ENCODE measurements at places on chromosomes 5 and 9.

DNA sequence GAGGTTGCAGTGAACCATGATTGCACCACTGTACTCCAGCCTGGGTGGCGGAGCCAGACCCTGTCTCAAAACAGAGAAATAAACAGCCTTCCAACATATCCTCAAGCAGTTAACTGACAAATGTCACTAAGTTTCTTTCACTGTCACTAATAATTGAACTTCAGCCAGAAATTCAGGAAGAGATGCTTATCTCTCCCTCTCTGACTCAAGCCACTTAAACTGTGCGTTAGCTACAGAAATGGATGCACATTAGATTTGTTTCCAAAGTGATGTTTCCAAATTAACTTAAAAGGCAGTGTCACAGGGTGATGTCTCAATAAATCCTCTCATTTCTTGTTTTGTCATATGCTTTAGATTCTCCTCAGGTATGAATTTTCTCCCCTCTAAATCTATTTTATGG, 164.9 kb downstream of the KDM4C start:
- DNase-seq: no peak

- DNase-seq: no peak
These were observed 119.8 kb downstream of the PLPPR1 start for GRCh38 chr9:101148344-101148743.

DNA sequence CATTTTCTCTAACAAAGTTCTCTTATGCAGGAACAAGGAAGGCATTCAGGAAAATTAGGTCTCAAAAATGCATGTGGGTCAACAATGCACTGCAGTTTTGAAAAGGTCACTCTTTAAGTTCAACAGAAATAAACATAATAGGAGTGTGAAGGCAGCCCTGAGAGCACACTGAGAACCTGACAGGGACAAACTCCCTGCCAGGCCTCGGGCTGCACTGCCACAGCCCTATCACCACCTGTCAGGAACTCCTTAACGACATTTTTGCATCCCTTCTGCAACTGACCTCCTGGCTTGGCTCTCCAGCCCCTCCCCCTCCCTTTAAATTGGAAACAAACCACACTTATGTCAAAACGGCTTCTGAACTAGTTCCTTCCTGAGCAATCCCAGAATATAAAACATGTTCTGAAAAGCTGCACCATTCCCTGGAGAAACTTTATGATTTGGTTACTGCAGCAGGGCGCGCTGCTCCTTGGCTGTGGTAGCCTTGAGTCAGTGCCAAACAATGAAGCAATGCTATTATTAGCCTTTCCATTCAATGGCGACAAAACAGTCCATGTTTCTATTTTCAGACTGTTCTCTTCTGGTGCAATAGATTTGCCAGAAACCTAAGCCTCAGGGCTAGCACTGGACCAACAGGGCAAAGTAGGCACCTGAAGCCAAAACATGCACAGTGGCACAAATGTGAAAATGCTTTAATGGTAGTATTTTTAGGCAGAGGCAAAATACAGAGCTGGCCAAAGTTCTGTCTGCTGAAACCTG, 160.1 kb upstream of the ZNF608 start:
- DNase-seq: no peak

DNA sequence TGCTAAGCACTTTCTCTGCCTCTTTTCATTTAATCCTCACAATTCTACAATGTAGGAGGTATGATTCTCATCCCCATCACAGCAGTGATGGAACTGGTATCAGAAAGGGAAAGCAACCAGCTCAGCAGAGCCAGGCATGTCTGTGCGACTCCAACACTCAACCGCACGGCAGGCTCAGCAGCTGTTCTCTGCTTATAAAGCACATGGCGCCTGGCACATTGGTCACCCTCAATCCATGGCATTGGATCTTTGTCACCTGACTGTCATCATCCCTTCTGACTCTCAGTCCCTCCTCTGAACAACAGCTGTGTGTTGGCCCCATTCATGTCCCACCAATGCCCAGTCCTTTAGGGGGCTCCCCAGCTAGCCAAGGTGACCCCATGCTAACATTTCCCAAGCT, 45.1 kb upstream of the HAND1 start:
- DNase-seq: no peak

GRCh38 chr5:59424515-59424914, 469.0 kb downstream of the PDE4D start:
- no peak for DNase-seq

- no peak for DNase-seq
These were observed 215.5 kb downstream of the PDZD2 start for GRCh38 chr5:31854181-31855133.

DNA sequence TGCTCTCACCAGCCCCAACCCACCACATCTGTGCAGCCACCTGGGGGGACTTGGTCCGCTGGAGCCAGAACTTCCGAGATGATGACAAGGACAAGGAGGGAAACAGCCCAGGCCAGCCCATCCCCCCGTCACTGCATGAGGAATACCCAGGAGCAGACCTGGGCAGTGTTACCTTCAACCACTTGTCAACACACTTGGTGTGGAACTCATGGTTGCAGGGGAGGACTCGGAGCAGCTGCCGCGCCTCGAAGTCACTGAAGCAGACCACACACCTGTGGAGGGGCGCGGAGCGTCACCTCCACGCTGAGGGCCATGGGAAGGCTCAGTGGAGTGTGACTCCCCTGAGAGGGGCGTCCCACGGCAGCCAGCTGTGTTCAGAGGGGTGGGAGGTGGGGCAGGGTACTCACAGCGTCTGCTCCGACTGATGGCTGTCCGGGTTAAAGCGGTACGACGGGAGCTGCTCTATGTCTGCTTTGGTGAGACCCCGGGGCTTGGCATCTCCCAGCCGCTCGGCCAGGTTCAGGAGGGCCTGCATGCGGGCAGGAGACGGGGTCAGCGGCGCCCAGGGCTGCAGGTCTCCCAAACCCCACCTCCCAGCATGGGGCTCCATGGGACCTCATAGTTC, 8.0 kb downstream of the RNF44 start:
- no peak for DNase-seq

All from GM19239 (cell line).